ENCODE measurements at places on chromosomes 3 and 15. TPM values are rescaled to one million over a fixed set of nuclear protein-coding genes. Genes with fewer than 3 reads are reported as not detected.

- no peak for DNase-seq
- H3K27me3 ChIP-seq = no peaks in the 10 kb centered on the region
- H3K27ac ChIP-seq = no peak overlapping the region
Measured at GRCh38 chr3:100269001-100269400, 8.2 kb downstream of the TBC1D23 start.

- no peak overlapping the region for H3K27ac ChIP-seq
- H3K4me1 ChIP-seq = no peaks in the 10 kb centered on the region
- H3K27me3 ChIP-seq = peaks cover 12% of the 10 kb centered on the region
- peak; percentile 36 for DNase-seq
- peaks cover 3% of the 10 kb centered on the region for H3K36me3 ChIP-seq
- no peak overlapping the region for H3K4me3 ChIP-seq
Measured at GRCh38 chr3:10780922-10781321, 35.1 kb upstream of the SLC6A11 start.

- H3K27ac ChIP-seq = no peak overlapping the region
- DNase-seq = no peak
- H3K4me1 ChIP-seq = no peaks in the 10 kb centered on the region
Measured at GRCh38 chr3:121072133-121072532, 164.1 kb downstream of the STXBP5L start.

DNA sequence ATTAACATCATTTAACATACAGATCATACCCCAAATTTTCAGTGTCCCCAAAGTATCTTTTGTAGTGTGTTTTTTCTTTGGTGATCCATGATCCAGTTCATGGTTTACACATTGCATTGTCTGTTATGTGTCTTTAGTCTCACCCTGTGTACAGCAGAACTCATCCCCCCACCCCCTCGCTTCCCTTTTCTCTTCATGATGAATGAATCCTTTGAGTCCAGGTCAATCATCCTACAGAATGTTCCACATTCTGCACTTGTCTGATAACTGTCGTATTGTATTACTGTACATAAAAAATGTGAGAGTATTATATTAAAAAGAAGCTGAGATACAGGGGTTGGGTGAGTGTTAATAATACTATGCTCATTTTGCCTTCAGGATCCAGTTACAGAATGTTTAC lies 14.6 kb upstream of the NIT2 start:
- no peak for DNase-seq
- H3K4me3 ChIP-seq = no peak overlapping the region
- no peaks in the 10 kb centered on the region for H3K27me3 ChIP-seq
- no peaks in the 10 kb centered on the region for H3K4me1 ChIP-seq

GRCh38 chr3:146117406-146118285 lies 43.3 kb downstream of the PLOD2 start:
- no peaks in the 10 kb centered on the region for H3K27me3 ChIP-seq
- no peak for DNase-seq
- peaks cover 45% of the 10 kb centered on the region for H3K36me3 ChIP-seq
- H3K4me3 ChIP-seq = no peak overlapping the region

- H3K4me1 ChIP-seq = peaks cover 12% of the 10 kb centered on the region
- no peaks in the 10 kb centered on the region for H3K36me3 ChIP-seq
- no peak overlapping the region for H3K4me3 ChIP-seq
- DNase-seq = no peak
- H3K27ac ChIP-seq = no peak overlapping the region
Measured at GRCh38 chr3:23785882-23786281, 19.9 kb upstream of the UBE2E1 start.

LTF gene
- not detected for total RNA-seq

Data from type B pancreatic cell (in vitro differentiated cells).